ENCODE measurements at places on chromosomes 4 and X. TPM values are rescaled to one million over a fixed set of nuclear protein-coding genes. Genes with fewer than 3 reads are reported as not detected.

The NDNF gene
- total RNA-seq: 12.0 TPM

The JCHAIN gene
- total RNA-seq: 7.8 TPM

The KLHL15 gene
- 21.5 TPM for total RNA-seq

The FABP2 gene
- total RNA-seq: not detected
